ENCODE measurements at places on chromosomes 6 and 20.

DNA sequence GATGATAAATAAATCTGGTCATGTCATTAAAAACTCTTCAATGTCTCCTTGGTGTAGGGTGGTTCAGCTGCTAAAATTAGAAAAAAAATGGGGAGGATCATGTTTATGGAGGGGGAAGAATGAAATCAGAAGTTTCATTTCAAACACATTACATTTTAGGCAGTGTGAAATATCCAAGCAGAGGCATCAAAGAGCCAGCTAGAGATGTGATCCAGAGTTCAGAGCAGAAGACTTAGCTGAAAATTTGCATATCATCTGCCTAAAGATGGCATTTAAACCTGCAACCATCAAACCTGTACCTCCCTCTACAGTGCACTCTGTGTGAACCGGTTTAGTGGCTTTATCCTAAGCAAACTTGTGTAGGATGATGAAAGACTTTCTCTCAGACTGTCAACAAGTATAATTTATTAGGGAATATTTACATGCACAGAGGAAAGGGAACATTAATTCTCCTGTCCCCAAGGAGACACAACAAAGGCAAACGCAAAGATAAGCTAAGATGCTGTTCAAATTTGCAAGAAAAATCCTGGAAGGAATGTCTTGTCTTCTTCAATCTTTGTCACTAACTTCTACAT is 84.8 kb upstream of the PLEKHG1 start:
- DNase-seq, result no peak

GRCh38 chr20:20864351-20865096 is 152.1 kb upstream of the RALGAPA2 start:
- no peak for DNase-seq

DNA sequence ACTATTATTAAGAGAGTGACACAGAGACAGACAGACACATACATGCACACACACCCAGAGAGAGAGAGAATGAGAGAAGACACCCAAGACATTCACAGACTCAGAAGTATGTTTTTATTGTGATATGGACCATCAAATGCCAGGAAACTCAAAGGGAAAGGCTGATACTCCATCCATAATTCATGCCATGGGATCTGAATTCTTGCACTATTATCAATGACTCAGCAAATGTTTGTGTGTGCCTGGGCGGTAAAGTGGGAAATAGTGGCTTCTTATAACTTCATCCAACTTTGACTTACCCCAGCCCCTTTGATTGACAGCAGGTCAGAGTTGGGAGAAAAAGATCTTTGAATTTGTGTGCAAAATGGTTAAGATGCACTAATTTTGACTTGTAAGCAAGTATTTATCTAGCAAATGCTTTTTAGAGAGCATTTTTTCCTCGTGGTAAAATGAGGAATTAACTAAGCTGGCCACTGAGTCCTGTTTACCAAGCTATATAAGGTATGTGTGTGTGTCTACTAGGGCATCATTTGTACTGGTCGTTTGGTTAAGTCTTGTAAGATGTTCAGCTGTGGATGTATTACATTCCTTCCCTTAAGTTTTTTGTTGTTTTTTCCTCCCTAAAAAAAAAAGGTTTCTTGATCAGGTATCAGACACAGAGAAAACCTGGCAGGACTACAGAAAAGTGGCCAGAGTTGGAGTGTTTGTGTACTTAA is 3.0 kb upstream of the CCN2 start:
- DNase-seq, result no peak

GRCh38 chr6:40439026-40439800 is 148.0 kb downstream of the LRFN2 start:
- DNase-seq, result no peak

- no peak for DNase-seq
These were observed 4.3 kb downstream of the TNNC2 start for GRCh38 chr20:45822857-45823256.

Measured in GM06990 (cell line).